Pons (tissue), 1 donor: ENCODE measurements at places on chromosomes 16 and 17.

DNA sequence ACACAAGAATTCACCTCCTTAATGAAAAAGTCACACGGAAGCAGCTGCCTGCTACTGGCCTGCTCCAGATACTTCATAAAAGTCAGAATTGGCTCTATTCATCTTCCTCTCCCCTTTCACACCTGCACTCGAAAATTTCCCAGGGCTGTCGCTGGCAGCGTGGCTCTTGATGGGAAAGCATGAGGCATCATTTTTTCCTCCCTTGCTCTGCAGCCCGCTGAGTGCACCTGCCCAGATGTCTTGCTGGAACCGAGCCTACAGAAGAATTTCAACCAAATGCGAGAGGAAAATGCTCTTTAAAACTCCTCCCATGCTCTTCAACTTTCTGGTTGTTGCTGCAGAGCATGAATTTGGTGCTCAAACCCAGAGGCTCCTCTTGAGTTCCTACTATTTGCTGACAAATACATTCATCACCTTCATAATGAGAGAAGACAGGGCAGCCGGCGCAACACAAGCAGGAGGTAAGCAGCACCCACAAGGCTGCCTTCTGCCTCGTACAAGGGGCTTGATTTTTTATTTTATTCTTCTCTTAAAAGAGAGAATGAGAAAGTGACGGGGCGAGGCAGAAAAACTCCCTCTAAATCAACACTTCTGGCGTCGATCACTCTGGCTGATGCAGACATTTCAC lies 146.8 kb downstream of the ZFHX3 start:
- no peak for DNase-seq

GRCh38 chr16:50744881-50745280 lies 3.0 kb downstream of the CYLD start:
- peak; percentile 47 for DNase-seq

- DNase-seq, result peak; percentile 93
These were observed 26.7 kb downstream of the ASPA start for GRCh38 chr17:3502466-3502865.

DNA sequence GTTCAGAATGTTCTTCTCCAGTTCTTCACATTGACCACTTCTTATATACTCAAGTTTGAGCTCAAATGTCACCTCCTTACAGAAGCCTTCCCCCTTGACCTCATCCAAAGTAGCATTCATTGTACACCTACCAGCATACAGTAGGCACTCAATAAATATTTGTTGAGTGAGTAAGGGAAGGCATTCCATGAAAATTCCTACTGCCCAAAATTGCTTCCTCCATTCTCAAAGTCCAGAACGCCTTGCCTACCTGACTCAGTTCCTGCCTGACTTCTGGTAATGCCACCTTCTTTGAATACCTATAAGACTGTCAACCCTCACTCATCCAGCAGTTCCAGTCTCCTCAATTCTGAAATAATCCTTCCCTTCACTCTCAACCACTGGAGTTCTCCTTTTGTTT lies 14.8 kb upstream of the BPTF start:
- DNase-seq, result no peak

DNA sequence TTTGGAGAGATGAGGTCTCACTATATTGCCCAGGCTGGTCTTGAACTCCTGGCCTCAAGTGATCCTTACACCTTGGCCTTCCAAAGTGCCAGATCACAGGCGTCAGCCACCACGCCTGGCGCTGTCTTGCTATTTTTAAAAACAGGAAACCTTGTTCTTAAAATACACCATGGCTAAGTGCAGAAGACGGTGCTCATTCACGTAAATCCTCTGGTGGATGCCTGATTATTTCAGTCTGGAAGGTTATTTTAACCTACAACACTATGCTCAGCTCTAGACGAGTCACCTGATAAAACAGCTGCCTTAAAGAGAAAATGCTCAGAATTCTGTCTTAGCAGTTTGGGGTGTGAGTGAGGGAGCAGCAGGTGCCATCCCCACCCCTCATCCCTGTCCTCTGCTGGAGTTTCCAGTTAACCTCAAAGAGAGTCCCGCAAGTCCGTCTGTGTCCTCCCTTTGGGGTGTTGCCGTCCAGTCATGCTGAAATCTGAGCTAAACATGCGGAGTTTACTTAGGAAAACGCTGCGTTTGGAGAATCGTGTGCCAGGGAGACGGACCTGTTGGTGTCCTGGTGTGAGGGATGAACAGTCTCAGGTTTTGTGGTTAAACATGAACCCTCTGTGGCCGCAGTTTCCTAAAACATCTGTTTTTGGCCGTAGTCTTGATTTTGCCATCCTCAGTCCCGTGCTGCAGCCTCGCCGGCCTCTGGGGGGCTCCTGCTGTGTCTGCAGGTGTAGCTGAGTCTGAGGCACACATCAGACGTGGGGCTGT lies 17.1 kb downstream of the SPG7 start:
- DNase-seq, result no peak

GRCh38 chr17:66963909-66964771 lies at the start of gene CACNG4:
Gene CACNG4, plus strand, starts transcription at chr17:66964707. Its CDS starts 205 bp downstream, at chr17:66964912.
- DNase-seq, result no peak

DNA sequence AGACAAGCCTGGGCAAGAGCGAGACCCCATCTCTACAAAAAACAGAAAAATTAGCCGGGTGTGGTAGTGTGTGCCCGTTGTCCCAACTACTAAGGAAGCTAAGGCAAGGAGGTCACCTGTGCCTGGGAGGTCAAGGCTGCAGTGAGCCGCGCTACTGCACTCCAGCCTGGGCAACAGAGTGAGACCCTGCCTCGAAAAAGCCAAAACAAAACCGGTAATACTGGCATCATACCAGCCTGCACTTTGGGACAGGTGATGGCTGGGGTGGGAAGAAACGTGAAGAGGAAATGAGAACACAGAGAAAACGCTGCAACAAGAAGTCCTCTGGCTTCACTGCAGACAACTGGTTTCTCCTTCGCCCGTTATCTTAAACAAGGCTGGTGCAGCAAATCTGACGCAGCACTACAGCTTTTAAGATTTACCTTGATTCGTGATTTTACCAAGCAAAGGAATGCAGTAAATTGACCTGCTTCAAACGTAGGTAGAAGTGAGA lies 725 bp upstream of the CASC3 start:
- DNase-seq, result no peak

DNA sequence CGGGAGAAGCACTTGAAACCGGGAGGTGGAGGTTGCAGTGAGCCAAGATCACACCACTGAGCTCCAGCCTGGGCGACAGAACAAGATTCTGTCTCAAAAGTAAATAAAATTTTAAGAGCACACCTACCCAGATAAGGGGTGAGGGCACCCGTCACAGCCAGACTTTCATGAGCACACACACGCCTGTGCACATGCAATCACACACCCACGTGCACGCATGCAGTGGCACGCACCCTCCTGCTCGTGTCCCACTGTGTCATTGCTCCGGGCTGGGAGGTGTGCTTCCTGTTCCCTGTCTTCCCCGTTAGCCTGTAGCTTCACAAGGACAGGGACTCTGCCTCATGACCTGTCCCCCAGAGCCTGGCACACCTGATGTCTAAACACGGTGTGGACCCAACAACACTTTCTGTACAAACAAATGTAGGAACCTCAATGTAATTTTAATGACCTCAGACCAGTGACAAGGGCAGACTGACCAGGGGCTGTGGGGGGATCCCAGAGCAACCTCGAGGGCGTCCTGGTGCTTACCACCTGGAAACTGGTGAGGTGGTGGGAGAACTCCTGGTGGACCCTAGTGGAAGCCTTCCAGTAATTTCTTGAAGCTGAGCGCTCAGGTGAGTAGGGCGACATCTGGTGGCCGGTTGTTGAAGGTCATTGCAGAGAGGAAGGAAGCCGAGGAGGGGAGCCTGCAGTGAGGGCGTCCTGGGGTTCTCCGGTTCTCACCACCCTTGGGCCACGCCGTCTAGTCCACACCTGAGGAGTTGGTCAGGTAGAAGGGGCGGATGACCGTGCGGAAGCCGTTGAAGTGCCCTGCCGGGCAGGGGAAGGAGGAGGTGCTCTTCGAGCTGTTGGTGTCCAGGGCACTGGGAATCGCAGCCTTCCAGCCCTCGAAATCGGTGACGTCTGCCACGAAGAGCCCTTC lies 8.6 kb downstream of the LGALS3BP start:
- peak; percentile 78 for DNase-seq

GRCh38 chr17:82113422-82113821 lies 15.4 kb upstream of the FASN start:
- no peak for DNase-seq

- DNase-seq, result no peak
These were observed 13.5 kb downstream of the SPATA32 start for GRCh38 chr17:45248132-45248957.

DNA sequence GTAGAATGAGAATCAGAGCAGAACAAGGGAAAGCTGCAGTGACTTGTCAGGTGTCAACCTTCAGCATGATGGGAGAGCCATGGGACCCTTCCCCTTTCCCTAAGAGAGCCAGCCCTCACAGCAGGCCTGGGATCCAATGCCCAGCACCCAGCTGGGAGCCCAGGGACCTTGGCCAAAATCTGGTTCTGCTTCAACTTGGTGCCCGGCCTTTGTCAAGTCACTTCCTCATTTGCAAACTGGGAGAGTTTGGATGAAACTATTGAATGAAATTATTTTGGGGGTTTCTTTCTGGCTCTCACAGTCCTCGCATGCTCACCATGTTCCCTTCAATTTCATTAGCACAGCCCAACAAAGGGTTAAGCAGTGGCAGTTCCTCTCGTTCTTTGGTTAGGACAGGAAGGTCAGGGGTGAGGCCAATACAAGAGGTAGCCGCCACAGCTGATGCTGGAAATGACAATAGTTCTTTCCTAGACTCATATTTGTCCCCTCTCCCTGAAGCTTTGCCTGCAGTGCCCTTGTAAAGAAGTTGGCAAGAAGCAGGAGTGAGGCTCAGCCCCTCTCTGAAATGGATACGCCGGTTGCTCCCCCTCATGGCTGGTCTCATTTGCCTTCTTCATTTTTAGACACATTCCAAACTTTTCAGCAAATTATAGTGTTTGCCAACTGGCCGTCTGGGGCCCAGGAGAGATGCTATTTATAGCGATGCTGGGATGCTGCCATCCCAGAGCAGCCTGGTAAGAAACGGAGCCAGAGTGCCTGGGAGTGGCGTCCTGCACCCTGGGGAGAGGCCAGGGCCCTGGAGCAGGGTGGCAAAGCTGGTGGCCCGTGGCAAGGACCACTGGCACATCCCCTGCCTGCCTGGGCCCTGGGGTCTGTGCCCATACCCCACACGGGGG lies 34.5 kb upstream of the MEOX1 start:
- no peak for DNase-seq
